ENCODE measurements at places on chromosomes 12 and 14.

- no peak overlapping the region for H3K4me3 ChIP-seq
- no peaks in the 10 kb centered on the region for H3K27me3 ChIP-seq
- no peaks in the 10 kb centered on the region for H3K36me3 ChIP-seq
- no peaks in the 10 kb centered on the region for H3K4me1 ChIP-seq
Observed at GRCh38 chr12:28939427-28939826, 209.7 kb upstream of the FAR2 start.

DNA sequence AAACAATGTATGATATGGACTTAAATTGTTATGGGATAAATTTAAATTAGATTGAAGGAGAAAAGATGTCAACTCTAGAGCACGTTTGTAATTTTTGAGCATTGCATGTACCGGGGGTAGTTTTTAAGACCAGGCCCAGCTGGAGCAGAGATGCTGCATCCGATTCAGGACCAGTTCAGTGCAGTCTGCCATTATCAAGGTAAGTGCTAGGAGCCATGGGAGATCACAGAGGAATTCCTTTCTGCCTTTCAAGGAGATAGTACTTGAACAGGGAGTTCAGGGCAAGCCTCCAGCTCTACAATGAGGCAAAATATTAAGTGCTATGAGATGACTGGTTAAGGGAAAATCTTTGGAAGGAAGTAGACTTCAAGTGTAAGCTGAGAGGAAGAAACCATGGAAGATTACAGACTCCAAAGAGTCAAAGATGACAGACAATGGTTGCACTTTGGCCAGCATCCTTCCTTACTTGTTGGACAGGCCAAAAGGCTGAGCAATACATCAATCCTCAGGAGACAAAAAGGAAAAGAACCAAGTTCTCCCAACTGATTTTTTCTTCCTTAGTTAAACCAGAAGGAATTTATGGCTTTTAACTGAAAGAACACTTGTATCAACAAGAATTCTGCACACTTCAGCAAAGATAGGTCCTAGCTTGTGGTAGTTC lies 113.2 kb upstream of the HIF1A start:
- H3K27me3 ChIP-seq, result no peaks in the 10 kb centered on the region
- no peaks in the 10 kb centered on the region for H3K4me1 ChIP-seq
- H3K4me3 ChIP-seq, result no peak overlapping the region
- H3K27ac ChIP-seq, result no peak overlapping the region
- no peaks in the 10 kb centered on the region for H3K36me3 ChIP-seq

- H3K4me3 ChIP-seq, result no peak overlapping the region
- H3K4me1 ChIP-seq, result no peaks in the 10 kb centered on the region
- H3K27me3 ChIP-seq, result no peaks in the 10 kb centered on the region
- no peak for DNase-seq
- no peak overlapping the region for H3K27ac ChIP-seq
Observed at GRCh38 chr12:20487519-20487918, 119.2 kb downstream of the PDE3A start.

GRCh38 chr14:103061482-103061976 lies 4.2 kb upstream of the CDC42BPB start:
- H3K27me3 ChIP-seq, result no peaks in the 10 kb centered on the region
- no peaks in the 10 kb centered on the region for H3K36me3 ChIP-seq
- no peaks in the 10 kb centered on the region for H3K4me1 ChIP-seq
- DNase-seq, result no peak
- no peak overlapping the region for H3K27ac ChIP-seq

DNA sequence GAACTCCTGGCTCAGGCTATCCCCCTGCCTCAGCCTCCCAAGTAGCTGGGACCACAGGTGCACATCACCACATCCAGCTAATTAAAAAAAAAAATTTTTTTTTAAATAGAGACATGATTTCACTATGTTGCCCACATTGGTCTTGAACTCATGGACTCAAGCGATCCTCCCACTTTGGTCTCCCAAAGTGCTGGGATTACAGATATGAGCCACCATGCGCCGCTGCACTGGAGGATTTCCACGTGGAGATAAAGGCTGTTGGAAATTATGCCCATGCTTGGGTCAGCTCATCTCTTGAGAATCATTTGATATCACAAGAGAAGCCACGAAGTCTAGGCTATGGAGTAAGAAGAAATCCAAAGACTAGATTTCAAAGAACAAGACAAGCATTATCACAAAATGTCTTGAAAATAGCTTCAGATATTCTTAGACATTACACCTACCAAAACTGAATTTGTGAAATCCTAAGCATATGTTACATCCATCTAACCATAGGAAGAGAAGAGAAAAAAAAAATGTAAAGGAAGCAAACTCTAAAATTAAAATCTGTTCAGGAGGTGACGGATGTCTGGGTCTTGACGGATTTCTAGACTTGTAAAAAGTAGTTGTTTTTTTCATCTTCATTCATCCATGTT lies 99.1 kb downstream of the PTPN11 start:
- DNase-seq, result no peak
- H3K4me3 ChIP-seq, result no peak overlapping the region
- H3K27ac ChIP-seq, result no peak overlapping the region
- H3K27me3 ChIP-seq, result no peaks in the 10 kb centered on the region
- no peaks in the 10 kb centered on the region for H3K4me1 ChIP-seq

GRCh38 chr14:101135796-101136742 lies 232.5 kb upstream of the RTL1 start:
- no peak for DNase-seq
- H3K27ac ChIP-seq, result no peak overlapping the region
- H3K4me3 ChIP-seq, result no peak overlapping the region
- no peaks in the 10 kb centered on the region for H3K36me3 ChIP-seq
- H3K27me3 ChIP-seq, result peaks cover 10% of the 10 kb centered on the region

DNA sequence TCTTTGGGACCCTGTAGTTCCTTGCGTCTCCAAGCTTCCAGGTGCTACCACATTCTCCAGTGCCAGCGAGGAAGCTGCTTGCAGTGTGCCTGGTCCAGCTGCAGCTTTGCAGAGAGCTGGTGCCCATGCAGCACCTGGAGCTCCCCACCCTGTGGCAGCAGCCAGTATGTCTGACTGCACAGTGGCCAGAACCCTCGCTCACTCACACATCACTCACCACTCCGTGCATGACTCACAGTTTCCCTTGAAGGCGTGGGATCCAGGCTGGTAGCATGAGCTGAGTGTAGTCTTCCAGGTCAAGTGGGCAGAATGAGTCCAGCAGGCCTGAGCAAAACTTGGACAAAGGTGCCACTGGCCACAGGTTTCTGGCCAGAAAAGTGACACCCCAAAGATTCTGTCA lies 33.6 kb downstream of the SDR9C7 start:
- no peak overlapping the region for H3K4me3 ChIP-seq
- H3K36me3 ChIP-seq, result no peaks in the 10 kb centered on the region
- H3K4me1 ChIP-seq, result no peaks in the 10 kb centered on the region
- no peaks in the 10 kb centered on the region for H3K27me3 ChIP-seq

DNA sequence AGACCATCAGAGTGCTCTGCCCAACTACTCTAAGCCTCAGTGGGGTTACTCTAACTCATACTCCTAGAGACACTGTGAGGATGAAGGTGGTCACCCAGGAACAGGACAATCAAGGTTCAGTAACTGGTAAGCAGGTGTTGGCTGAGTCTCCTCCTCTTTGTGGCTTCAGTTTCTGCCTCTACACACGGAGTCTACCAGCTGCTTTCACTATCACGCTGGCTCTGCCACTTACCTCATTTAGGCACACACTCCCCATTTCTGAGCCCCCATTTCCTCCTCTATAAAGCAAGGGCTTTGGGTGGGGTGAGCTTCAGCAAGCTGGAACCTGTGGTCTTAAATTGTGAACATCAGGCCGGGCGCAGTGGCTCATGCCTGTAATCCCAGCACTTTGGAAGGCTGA lies 7.3 kb upstream of the TCHP start:
- peak overlapping the region; percentile 91 for H3K27ac ChIP-seq
- no peaks in the 10 kb centered on the region for H3K27me3 ChIP-seq
- DNase-seq, result peak; percentile 75
- H3K4me3 ChIP-seq, result 0 out of 2 replicates have a peak overlapping the region, but pooled peaks have one; percentile 10

- H3K36me3 ChIP-seq, result no peaks in the 10 kb centered on the region
- no peaks in the 10 kb centered on the region for H3K4me1 ChIP-seq
- H3K27ac ChIP-seq, result no peak overlapping the region
- DNase-seq, result no peak
- H3K4me3 ChIP-seq, result no peak overlapping the region
Observed at GRCh38 chr14:84162633-84163032, 1367.3 kb upstream of the FLRT2 start.

- H3K27me3 ChIP-seq, result no peaks in the 10 kb centered on the region
- DNase-seq, result no peak
- H3K27ac ChIP-seq, result no peak overlapping the region
- H3K4me3 ChIP-seq, result no peak overlapping the region
Observed at GRCh38 chr14:67636361-67636919, 16.7 kb downstream of the ARG2 start.

DNA sequence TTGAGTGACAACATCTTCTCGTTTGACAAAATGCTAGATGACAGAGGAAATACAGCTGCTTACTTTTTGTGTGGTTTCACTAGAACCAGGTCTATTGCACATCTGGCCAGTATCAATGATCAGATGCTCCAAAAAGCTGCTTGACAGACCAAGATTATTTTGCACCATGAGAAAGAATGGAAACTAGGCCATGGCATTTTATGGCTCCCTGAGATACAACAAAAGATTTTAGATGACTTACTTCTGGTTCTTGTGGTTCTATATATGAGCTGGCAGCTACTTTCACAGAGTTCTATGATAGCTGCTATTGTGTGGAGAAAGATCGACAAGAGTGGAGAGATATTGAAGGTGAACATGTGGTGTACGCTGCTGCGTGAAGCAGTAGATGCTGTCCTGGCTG lies 25.9 kb upstream of the PPFIBP1 start:
- H3K36me3 ChIP-seq, result no peaks in the 10 kb centered on the region
- no peak for DNase-seq
- H3K4me3 ChIP-seq, result no peak overlapping the region
- H3K27me3 ChIP-seq, result no peaks in the 10 kb centered on the region
- no peak overlapping the region for H3K27ac ChIP-seq
- H3K4me1 ChIP-seq, result no peaks in the 10 kb centered on the region

DNA sequence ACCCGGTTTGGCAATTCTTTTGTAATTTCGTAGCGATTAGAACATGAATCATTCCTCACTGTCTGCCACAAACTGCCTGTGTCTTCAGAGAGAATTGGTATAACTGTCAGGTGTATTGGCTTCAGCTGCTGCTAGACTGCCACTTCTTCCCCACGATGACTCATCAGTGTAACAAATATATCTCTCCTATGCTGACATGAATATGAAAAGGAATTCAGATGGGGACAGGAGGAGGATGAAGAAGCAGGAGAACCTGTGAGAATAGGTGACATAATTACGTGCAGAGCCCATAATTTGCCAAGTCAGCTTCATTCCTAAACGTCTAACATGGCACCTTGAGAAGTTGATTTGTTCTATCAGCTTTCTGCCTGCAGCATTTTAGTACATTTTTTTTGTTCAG lies 64.9 kb downstream of the FRMD6 start:
- no peaks in the 10 kb centered on the region for H3K4me1 ChIP-seq
- DNase-seq, result no peak
- H3K36me3 ChIP-seq, result no peaks in the 10 kb centered on the region
- no peak overlapping the region for H3K27ac ChIP-seq
- H3K27me3 ChIP-seq, result no peaks in the 10 kb centered on the region

DNA sequence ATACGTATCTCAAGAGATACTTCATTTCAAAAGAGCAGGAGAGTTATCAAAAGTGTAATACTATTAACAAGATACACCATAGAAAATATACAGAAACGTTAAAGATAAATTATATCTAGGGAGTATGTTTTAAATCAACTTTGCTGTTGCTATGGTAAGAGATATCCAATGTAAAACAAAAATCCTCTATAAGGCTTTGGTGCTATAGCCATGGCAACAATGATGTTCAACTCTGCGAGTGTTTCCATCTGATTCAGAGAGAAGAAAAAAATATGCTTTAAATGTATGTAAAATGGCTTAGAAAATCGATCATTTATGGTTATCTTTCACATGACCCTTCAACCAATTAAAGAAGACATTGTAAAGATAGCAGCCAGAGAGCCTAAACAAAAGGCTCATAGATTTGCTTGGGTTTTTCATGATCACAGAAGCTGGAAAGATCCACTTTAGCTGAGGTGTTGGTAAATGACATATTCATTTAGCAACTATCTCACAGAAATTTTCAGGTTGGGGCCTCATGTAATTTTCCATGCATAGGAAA lies 387.0 kb upstream of the GARIN6 start:
- no peaks in the 10 kb centered on the region for H3K36me3 ChIP-seq
- DNase-seq, result no peak
- no peak overlapping the region for H3K4me3 ChIP-seq

DNA sequence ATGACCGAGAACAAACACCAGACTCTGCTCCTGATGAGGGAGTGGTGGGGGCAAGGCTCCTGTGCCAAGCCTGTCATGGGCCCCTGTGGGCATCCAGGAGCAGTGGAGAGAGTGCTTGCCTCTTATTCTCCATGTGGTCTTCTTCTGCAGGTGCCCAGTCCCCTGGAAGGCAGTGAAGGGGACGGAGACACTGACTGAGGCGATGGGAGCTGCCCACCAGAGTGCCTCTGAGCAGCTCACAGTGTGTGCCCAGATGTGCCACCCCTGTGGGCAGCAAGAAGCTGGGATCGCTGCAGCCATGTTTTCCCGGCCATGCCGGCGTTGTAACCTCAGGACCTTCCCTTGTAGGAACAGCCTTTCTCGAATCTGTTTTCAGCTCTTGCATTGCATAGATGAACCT lies 6.4 kb upstream of the EP400 start:
- H3K4me3 ChIP-seq, result no peak overlapping the region
- no peak for DNase-seq
- no peaks in the 10 kb centered on the region for H3K4me1 ChIP-seq
- no peaks in the 10 kb centered on the region for H3K27me3 ChIP-seq

All from MM.1S (cell line).